Endodermal cell (in vitro differentiated cells): ENCODE measurements at places on chromosomes 1 and 21.

DNA sequence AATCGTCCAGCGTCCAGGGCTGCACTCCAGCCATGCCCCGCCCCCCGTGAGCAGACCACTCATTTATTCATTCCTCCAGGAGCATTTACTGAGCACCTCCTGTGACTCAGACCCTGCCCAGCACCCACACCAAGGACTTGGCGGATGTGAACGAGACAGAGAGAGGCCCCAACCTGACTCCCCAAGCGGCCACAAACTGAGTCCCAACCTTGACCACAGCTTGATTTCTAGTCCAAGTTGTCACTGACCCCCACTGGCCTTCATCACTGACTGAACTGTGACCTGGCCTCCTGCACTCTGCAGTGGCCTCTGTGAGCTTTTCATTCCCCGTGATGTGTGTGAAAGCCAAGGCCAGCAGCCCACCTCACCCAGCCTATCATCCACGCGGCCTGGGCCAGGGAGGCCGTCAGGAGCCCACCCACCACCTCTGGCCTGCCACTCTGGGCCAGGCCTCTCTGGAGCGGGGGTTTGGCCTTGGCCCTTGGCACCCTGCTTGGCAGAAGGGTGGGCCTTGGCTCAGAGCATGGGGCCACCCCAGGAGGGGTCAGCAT, 19.3 kb upstream of the RUNX3 start:
- DNase-seq, result no peak

- DNase-seq, result no peak
These were observed 44.3 kb downstream of the S1PR1 start for GRCh38 chr1:101280942-101281654.

DNA sequence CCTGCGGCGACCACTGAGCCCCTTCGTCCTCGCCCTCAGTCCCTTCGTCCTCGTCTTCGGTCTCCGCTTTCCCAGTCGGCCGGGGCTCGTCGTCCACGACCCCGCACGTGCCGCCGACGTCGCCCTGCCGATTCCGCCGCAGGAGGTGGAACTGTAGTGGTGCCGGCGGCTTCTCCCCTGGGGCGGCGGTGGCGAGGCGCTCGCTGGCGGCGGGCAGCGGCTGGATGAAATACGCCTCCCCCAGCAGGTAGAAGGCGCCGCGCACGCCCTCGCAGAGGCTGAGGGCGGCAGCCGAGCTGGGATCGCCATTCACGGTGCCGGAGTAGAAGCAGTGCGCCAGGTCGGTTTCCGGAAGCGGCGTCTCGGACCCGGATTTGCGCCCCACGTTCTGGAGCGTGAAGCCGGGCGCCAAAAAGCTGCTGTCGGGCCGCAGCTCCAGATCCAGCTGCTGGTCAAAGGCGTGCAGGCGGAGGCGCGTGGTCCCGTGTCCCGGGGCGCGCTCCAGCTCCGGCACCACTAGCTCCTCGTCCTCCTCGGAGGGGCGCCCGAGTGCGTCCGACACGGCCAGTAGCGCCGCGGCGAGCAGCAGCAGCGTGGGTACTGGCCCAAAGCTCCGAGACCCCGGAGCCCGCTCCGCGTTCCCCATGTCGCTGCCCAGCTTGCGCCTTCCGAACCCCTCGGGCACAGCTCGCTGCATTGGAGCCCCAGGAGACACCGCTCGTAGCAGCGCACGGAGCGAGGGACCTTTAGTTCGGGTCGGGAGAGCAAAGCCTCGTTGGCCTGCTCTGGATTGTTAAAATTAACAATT, 747 bp downstream of the ADAMTS1 start:
- peak; percentile 72 for DNase-seq

- no peak for DNase-seq
These were observed 42.2 kb upstream of the BCAR3 start for GRCh38 chr1:93723733-93724270.

DNA sequence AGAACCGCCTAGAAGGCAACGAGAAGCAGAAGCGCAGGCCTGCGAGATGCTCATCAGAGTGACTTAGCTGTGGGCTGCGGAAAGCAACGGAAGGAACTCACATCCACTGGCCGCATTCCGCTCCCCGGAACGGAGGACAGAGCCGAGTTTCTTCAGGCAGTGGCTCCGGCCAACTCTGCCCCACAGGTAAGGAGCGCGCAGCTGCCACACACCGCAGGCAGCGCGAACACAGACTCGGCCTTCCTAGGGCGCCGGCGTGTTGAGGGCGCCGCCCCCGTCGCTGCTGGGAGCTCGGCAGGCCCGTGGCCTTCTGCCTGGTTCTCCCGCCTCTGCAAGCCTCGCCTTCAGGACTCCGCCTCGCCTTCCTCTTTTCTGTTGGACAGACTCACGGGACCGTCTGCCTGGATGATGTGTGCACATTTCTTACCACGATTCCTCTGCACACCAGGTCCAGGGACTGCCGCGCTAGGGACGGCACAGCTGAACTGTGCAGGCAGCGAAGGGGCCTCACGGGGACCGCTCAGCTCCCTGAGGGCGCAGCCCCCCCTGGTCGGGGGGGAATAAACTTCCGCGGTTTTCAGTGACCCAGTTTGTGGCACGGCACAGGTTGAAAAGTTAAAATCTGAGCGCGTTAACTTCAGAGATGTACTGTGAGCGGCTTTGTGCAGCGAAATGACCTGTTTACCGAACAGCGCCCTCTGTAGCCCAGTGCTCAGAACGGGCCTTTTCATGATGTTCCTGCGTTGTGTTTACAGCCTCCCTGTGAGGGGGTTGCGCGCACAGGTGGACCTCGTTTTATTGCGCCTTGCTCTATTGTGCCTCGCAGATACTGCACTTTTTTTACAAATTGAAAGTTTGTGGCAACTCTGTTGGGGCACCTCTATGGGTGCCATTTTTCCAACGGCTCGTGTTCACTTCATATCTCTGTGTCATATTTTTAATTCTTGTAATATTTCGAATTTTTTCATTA, 15.8 kb downstream of the TCP10L start:
- DNase-seq, result peak; percentile 93
